ENCODE measurements at places on chromosomes 2 and 18.
A peak's percentile ranks its signal among the peaks of the same experiment; 100 is the strongest.

GRCh38 chr2:232292395-232293154 is 86.0 kb upstream of the ALPP start:
- DNase-seq: peak; percentile 84

- no peak for DNase-seq
Observed at GRCh38 chr2:169446452-169446851, 32.8 kb upstream of the BBS5 start.

DNA sequence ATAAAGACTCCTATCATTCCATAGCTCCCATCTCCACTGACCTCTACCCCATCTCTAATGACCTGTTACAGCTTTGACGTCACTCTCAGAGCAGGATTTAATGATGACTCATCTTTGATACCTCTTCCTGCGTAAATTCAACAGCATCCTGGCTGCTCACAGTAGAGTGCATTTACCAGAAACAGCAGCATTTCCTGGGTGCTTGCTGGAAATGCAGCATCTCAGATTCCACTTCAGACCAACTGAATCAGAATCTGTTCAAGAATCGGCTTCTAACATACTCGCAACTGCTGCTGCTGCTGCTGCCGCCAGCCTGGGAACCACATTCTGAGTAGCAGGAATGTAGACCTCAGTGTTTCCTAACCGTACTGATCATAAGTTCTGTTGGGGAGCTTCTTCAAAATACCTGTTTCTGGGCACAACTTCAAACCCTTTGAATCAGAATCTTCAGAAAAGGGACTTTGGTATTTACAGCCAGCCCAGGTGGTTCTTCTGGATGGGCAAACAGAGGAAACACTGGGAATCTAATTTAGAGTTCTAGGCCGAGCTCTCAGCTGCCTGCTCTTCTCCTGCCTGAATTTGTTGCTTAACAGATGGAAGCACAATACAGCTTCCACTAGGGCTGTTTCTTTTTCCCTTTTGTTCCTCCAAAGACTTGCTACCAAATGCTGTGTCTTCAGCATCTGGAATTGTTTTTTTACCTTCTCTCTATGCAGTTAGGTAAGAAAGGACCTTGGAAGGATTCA is 241.4 kb downstream of the NCKAP5 start:
- DNase-seq: no peak

- DNase-seq: peak; percentile 79
Observed at GRCh38 chr2:181457121-181457740, at the start of gene ITGA4. ITGA4 (plus strand) TSS chr2:181457386; CDS start chr2:181457655, 269 bp downstream.

DNA sequence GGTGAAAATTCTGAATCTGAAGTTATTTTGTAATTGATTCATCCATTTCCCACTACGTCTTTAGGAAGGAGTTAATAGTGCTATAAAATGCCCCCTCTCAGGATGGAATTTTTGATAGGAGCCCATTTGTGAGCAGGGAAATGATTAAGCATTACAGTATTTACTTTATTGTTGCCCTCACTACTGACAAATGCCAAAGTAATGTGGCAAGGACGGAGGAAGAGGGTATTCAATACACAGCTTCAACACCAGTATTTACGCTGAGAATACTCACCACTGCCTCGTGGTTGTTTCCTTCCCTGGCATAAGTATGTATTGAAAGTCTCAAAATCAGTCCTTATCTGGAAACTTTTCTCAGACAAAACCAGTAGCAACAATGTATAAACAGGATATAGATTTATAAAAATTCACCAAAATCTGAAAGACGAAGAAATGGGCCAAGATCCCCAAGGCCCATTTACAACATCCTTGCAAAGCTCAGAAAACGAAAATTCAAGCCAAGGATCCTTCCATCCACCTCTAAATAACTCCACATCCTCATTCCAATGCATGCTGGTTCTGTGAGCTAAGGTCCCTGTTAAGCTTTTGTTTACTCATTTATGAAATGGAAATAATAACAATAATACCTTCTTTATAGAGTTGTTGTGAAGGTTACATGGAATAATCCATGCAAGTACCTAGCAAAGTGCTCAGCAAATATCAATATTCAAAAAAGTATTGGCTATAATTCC is 29.3 kb downstream of the FEZ2 start:
- no peak for DNase-seq

- no peak for DNase-seq
Observed at GRCh38 chr2:120898961-120899750, 163.5 kb downstream of the GLI2 start.

GRCh38 chr18:55588111-55588869 is at the start of gene TCF4:
TCF4 (minus strand) TSS chr18:55588192; CDS start chr18:55587116, 1,076 bp downstream.
- peak; percentile 52 for DNase-seq

GRCh38 chr2:21818212-21818795 is 694.5 kb downstream of the TDRD15 start:
- DNase-seq: no peak

- no peak for DNase-seq
Observed at GRCh38 chr2:195330513-195330956, 326.5 kb upstream of the SLC39A10 start.

DNA sequence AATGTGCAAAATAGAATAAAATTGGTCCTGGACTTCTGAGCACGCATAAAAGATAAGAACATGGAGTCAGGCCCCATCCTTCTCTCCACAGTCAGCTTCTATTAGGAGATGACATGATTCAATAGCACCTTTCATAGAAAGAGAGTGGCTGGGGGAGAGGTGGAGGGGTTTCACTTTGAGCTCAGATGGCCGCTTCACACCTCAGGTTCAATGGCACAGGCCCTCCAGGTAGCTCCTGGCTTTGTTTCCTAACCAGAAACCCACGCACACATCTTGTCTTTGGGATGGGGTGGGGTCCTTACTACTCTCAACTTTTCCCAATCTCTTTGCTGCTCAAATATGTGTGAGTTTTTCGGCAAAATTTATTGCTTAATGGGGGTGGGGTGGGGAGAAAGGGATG is 332.3 kb downstream of the CLIP4 start:
- no peak for DNase-seq

GRCh38 chr2:47177043-47177565 is 22.0 kb upstream of the STPG4 start:
- no peak for DNase-seq

- no peak for DNase-seq
Observed at GRCh38 chr18:29849144-29849543, 1193.4 kb downstream of the DSC3 start.

- DNase-seq: no peak
Observed at GRCh38 chr2:144675731-144676130, 155.8 kb upstream of the ZEB2 start.

DNA sequence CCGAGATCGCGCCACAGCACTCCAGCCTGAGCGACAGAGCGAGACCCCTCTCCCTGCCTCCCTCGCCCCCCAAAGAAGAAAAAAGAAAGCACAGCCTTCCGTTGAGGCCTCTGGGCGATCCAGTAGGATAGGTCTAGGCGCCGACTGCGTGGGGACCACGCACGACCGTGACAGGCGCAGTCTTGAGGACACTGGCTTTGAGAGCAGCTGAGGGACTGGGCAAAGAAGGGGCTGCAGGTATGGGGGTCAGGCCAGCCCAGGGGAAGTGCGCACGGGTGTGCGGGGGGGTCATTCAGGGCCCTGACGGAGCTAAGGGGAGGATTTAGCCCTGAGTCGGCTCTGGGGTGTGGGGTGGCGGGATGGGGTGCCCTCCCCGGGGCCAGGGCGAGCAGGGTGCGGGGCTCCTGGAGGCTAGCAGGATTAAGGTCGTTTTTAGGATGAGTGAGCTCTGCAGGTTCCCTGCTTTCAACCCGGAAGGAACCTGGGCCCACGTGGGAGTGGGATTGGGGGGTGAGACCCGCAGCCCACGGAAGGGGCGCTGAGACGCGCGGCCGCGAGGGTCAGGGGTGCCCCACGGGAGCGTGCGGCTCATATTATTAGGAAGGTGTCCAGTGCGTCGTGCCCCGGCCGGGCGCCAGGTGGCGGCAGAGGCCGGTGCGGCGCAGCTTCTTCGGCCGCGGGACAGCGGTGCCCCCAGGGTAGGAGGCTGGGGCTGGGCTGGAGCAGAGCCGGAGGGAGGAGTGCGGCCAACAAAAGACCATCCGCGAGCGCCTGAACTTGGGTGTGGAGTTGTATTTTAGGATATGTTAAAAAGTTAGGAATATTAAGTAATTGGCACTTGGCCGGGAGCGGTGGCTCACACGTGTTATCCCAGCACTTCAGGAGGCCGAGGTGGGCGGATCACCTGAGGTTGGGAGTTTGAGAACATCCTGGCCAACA is 20.5 kb upstream of the ZNF236 start:
- DNase-seq: no peak

All from thymus (tissue), 14 donors.